Globus pallidus (tissue), 1 donor: ENCODE measurements at places on chromosomes 2 and 18.
A peak's percentile ranks its signal among the peaks of the same experiment; 100 is the strongest.

DNA sequence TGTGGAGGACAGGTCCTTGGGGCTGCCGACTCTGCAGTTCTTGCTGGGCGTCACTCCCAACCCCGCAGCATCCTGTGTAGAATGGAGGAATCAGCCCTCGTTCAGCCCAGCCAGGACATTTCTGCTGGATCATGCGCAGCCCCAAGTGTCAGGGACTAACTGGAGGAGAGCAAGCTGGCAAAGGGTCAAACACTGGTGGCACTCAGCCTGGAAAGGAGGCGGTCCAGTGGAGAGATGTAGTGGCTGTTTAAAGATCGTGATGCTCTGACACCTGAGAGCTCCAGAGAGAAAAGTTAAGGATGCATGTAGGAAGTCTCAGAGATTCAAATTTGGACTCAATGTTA is 63.6 kb upstream of the SH3RF3 start:
- DNase-seq = peak; percentile 20

GRCh38 chr2:239273280-239274234 is 127.3 kb downstream of the HDAC4 start:
- DNase-seq = no peak

DNA sequence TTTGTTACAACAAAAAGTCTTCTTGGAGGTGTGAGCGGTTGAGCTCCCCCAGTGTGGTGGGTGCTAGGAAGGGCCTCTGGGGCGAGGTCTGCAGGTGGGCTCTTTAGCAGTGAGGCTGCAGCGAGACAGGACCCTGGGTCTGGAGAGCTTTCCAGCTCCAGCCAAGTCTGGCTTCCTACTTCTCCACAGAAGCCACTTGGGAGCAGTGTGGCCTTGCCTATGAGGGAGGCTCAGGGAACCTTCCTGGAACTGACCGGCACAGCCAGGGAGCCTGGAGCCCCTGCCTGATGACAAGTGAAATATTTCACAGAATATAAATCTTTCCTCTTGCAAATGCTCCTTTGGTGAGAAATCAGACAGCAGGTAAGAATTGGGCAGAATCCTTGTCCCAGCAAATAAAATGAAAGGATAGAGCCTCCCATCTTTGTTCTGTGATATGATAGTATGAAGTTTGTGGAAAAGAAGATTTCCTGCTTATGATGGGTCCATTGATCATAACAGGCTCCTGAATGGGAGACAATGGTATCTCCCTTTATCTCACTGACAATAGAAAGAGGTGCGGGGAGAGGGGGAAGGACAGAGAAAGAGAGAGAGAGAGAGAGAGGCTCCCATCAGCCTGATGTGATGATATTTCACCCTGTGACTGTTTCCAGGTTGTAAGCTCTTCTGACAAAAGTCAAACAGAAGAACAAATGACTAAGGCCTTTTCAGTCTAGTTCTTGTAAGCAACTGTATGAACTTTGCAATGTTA is 289.8 kb upstream of the SPRED2 start:
- no peak for DNase-seq

DNA sequence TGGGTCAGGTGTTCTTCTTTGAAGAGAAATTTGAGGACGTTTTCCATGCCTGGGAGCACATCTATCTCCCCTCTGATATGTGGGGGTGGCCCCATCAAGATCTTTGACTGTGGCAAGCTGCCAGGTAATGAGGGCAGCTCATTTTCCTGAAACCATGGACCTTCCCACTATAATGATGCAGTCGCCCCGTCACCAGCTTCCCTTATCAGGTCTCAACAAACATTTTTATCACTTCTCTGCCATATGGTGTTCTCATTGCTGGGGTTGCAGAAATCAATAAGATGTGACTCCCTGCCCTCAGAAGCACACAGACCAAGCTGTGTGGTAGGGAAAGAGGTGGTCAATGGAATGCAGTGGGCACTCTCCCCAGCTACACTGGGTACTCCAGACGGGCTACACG is 48.4 kb upstream of the B3GNT7 start:
- no peak for DNase-seq

DNA sequence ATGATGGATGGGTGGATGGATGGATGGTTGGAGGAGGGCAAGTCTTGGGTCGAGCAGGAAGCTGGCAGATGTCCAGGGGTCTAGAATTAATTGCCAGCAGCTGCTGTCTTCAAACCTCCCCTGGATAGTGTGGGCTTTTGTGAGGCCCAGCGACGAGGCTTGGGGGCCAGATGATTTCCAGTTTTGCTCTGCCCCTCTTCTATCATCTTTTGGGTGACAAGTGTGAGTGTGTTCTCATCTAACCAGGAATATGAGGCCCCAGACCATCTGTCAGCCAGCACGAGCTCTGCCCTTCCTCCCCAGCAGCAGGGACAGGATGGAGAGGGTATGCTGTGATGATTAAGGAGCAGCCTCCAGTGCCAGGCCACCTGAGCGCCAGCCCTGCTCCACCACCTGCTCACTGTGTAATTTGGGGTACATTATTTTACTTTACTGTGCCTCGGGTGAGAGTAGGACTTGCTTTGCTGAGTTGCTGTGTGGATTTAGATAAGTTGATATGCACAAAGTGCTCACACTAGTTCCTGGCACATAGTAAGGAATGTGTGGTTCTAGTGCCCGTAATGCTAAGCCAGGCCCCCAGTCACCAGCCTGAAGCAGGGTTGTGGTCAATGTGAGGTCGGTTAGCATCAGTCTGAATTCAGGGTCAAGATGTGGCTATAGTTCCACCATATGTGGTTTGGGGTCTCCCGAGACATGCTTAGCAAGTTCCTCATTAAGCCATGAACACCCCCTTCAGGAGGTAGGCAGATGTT is 251.1 kb downstream of the CYP26B1 start:
- DNase-seq = no peak

DNA sequence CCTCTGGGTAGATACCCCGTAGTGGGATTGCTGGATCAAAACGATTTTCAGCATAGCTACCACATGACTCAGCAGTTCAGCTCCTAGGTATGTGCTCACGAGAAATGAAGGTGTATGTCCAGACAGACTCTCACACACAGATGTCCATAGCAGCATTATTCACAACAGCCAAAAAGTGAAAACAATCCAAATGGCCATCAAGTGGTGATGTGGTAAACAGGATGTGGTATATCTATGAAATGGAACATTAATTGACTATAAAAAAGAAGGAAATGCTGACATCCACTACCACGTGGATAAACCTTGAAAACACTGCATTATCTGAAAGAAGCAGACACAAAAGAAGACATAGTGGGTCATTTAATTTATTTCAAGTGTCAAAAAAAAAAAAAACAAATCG is 241.9 kb downstream of the EIPR1 start:
- DNase-seq = no peak

DNA sequence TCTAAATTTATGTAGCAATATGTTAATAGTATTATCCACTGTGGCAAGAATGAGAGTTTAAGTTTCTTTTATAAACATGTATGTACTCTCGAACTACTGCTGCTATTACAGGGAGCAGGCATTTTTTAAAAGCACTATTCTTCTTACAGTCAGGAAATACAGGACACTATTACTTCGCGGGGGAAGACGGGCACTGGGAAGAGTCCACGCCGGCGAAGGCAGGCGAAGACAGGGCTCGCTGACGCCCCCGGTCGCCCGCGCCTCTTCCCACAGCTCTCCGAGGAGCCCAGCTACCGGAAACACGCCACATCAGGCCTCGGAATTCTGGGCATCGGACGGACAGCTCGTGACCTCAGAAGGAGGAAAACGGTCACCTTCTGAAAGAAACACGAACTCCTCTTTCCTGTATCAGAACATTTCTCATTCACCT is 90.2 kb downstream of the FAM161A start:
- peak; percentile 82 for DNase-seq

DNA sequence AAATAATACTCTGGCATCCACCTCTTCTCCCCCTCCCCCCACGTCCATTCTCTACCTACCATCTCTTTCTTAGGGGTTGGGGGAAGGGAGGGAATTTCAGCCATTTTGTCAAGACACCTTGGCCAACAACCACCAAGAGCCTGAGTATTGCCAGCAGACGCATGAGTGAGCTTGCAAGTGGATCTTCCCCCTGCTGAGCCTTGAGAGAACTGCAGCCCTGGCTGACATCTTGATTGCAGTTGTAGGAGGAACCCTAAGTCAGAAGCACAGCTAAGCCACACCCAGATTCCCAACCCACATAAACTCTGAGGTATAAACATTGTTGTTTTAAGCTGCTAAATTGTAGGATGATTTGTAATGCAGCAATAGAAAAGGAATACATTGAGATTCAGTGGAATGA is 165.6 kb downstream of the TMEFF2 start:
- DNase-seq = no peak

- no peak for DNase-seq
These were observed 1567.5 kb upstream of the LRRTM1 start for GRCh38 chr2:81872006-81872405.

GRCh38 chr2:241300000-241300399 is 15.5 kb downstream of the HDLBP start:
- no peak for DNase-seq

DNA sequence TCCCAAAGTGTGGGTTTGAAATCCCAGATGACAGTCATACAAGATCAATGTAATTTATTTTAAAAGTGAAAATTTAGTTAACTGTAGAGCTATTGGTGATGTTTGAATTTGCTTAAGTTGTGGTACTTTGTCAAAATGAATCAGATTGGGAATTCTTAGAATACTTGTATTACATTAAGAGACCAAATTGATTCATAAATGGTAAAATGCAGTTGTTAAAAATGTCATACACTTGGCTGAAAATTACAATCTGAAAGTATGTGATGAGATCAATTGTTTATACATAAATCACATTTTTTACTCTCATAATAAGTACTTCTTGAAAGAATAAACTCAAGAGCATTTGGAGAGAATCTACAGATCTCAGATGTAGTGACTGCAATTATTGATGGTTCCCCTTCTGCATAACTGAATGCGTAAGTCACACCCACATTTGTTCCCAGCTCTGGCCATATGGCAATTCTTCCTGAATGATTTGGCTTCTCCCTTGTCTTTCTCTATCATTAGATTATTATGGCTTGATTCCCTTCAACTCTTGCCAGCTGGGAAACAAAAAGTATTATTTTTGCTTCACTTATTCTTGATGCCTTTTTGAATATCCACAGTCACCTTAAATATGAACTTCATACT is 558.5 kb downstream of the CPS1 start:
- no peak for DNase-seq

GRCh38 chr2:100730290-100730868 is 89.6 kb upstream of the NPAS2 start:
- DNase-seq = no peak

DNA sequence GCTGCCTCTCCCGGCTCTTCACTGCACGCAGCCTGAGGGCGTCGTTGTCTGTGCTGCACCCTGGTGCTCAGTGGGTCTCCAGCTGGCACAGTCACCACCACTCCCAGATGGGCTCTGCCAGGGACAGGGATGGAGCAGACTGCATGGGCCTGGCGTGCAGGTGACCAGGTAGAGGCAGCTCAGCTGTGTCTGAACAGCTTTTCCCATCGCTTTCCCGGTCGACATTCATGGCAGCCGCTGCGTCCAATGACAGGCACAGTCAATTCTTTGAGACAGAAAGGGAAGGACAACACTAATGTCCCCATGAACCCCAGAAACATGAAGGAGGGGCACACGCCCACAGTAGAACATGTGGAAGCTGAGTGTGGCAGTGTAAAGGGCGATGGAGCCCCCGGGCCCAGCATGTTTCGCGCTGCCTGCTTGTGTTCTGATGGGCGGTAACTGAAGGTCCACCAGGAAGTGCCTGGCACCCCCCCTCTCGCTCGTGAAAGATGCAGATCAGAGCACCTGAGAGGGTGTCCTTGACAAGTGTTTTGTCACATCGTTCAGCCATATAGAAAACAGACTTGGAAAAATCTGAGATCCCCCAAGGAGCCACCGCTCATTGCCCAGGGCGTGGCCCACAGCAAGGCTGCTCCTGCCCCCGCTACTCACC is 122.4 kb downstream of the NFATC1 start:
- no peak for DNase-seq

DNA sequence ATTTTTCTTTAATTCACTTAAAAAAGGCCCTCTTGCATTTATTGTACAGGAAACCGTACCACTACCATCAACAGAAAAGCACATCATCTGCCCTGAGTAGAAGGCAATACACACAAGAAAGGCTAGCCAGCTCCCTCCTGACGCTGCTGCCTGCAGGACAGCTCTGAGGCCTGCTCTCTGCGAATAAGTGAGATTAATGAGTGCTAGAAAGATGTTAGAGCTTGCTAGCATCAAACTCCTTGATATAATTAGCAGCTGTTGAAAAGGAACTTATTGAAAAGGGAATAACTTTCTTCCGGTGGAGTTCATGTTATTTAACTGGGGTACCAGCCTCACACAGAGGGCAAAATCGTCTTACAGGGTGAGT is 56.1 kb downstream of the INHBB start:
- DNase-seq = no peak

GRCh38 chr2:114122930-114123329 is 233.0 kb downstream of the ACTR3 start:
- DNase-seq = no peak

DNA sequence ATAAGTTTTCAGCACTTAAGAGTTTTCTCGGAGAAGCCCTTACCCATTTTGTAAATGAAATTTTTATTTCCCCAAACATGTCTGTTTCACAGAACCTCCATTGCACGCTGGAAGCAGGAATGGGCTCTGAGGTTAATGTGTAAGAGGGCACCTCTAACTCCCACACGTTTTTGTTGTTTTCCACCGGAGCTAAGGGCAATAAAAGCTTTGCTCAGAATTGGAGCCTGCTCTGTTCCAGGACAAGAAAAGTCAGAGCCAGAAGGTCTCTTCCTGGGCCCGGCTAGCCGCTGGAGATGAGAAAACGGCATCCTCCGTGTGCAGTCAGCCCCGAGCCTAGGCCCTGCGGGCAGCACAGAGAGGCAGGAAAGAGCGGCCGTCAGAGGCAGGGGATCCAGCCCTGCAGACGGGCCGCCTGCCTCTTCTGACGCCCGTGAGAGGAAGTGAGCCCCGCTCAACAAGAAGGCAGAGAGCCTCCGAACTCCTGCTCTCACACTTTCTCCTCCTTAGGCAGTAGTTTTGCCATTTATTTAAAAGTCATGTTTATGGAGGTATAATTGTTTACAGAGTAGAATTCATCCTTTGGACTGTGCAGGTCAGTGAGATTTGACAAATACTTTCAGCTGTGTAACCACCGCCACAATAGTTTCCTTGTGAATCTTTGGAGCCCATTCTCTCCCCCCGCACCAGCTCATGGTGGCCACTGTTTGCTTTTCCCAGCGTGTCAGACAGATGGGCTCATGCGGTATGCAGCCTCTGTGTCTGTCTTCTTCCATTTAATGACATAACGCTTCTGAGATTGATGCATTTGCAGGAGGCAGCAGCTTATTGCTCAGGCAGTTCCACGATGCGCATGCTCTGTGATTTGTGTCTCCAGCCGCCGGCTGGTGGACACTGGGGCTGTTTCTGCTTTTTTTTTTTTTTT is 117.3 kb downstream of the GALR1 start:
- peak; percentile 84 for DNase-seq

GRCh38 chr2:31239593-31240177 is 5.7 kb downstream of the EHD3 start:
- no peak for DNase-seq

DNA sequence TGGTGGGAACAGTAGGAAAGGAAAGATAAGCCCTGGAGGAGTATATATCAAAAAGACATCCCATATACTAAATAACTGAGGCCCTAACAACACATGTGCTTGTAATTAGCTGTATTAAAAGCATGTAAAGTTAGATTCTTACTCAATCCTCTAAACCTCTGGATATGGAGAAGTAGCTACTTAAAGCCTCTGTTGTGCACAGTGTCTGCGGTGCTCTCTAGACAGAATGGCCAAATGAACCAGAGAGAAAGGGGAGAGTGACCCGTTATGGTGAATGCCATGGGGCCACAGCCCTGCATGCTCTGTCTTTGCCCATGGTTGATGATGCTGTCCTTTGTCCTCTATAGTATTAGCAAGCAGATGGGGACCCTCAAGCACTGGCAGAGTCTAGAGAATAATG is 104.4 kb upstream of the SLC8A1 start:
- no peak for DNase-seq
